Activated gamma-delta T cell (primary cell): ENCODE measurements at places on chromosomes 16 and 17.
A peak's percentile ranks its signal among the peaks of the same experiment; 100 is the strongest.

GRCh38 chr17:8073627-8074484, 13.7 kb downstream of the ALOX12B start:
- peak; percentile 63 for DNase-seq

DNA sequence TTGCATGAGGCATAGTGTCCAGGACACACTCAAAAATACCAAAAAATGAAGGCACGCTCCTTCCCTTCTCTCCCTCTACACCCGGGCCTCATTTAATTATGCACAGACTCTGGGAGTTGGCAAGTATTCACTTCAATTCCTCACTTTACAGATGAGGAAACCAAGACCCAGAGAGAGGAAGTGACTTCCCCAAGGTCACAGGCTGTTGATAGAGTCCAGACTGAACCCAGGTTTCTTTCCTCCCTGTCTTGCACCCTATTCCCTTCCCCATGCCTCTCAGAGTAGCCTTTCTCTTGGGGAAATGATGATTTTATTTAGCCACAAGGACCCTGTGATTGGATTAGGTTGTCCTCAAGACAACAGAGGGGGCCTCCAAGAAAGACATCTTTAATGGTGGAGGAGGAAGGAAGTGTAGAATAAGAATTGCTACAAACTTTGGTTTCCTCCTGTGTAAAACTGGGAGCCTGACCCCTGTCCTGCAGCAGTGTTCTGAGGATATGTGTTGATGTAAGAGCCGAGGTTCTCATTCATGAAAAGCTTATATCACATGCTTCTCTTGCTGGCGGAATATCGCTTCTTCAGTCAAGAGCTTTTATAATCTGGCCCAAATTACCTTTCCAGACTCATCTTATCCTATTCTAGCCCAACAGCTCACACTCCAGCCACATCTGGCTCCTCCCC, 48.8 kb upstream of the SIAH1 start:
- no peak for DNase-seq

- no peak for DNase-seq
Observed at GRCh38 chr16:84052071-84052622, 9.6 kb upstream of the SLC38A8 start.

- DNase-seq = no peak
Observed at GRCh38 chr16:1305823-1306222, 3.6 kb upstream of the UBE2I start.
